Stimulated activated CD4-positive, alpha-beta T cell treated with anti-CD3 and anti-CD28 coated beads, TNF-alpha, amount 100 ng/mL, for 1 hour (primary cell): ENCODE measurements at places on chromosomes 5 and 9.

DNA sequence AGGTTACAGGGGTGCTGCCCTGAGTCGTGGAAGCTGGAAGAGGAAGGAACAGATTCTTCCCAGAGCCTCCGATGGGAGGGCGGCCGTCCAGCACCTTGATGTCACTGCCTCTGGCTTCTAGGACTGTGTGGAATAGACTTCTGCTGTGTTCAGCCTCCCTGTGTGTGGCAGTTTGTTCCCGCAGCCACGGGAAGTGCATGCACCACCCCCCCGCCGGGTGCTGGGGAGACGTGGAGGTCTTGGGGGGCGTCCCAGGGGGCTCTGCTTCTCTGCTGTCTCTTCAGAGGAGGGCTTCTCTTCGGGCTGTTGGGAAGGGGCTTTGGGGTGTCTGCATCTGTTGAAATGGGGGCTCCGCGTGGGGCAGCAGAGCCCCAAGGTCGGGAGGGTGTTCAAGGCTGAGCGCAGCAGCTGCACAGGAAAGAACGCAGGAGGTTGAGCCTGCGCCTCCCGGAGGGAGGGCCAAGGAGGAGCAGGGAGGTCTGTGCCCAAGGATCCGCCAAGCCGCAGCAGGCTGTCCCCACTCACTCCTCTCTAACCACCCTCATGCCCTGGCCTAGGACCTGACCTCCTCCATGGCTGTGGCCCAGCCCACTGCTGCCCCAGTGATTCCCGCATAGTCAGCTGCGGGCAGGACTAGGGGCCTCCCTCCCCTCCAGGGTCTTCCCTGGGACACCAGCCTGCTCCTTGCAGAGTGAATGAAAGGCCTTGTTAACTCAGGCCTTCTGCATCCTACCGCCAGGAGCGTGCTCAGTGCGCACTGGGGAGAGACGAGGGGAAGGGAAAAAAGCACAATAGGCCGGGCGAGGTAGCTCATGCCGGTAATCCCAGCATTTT, 45.0 kb downstream of the ROPN1L start:
- no peak for DNase-seq

- no peak for DNase-seq
These were observed 89.3 kb downstream of the SEMA5A start for GRCh38 chr5:9456435-9457042.

GRCh38 chr5:88502179-88503040, 233.8 kb upstream of the TMEM161B start:
- DNase-seq: no peak

- DNase-seq: no peak
These were observed 217.3 kb downstream of the LRRC70 start for GRCh38 chr5:62795926-62796325.

- DNase-seq: no peak
These were observed 18.3 kb upstream of the CD180 start for GRCh38 chr5:67214707-67215447.

- no peak for DNase-seq
These were observed 129.0 kb downstream of the PAPPA start for GRCh38 chr9:116282597-116282996.

DNA sequence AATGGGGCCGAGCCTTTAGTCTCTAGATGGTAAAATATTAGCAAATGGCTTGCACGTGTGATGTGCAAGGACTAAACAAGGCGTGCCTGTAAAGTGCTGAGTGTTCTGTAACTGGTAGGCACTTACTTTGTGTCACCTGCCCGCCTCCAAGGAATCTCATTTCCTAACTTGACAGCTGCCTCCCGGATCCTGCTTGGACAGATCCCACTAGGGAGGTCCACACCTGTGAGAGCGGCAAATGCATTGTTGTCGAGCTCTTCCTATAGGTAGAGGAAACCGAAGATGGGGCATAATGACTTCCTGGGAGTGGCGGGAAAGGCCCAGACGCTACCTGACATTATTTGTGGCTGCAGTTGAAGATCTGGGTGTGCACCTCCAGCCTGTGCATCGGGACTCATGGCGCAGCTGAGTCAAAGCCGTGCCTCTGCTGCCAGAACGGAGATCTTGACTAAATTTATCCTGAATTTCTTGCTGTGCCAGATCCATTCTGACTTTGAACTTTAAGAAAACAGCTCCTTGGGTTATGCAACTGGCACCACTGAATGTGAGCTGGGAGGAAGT, 79.8 kb downstream of the TENT4A start:
- no peak for DNase-seq

DNA sequence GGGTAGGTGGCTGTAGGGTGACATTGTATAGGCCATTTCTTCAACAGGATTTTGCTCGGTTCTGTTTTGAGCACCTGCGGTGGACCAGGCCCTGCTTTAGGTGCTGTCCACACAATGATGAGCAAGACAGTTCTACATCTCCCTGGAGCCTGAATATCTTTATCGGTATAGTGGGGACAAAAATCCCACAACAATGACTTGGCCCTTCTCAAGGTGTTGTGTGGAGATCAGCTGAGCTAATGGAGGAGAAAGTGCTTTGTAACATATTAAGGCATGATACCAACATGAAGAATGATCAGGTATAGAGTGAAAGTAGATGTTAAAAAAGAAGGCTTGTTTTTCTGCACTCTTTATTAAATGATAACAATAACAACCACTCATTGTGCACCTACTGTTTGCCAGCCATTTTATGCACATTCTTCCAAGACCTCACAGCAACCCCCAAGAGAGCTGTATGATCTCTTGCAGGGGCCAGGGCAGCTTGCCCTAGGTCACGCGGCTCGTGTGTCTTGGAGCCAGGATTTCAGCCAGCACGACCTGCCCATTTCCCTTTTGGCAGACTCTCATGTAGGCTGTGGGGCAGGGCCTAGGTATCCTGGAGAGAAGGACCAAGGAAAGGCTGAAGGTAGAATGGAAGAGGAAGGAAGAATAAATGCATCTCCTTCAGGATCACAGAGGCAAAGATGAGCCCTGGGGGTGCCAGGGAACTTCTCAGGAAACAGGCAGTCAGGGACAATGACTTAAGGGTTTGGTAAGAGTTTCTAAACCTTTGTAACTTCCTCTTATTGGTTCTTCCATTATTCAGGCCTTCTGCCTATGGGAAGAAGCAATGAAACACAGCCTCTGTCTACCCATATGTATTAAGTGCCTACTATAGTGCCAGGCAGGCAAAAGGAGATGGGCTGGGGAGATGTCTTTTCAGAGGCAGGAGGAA, 50.0 kb upstream of the PPARGC1B start:
- no peak for DNase-seq

DNA sequence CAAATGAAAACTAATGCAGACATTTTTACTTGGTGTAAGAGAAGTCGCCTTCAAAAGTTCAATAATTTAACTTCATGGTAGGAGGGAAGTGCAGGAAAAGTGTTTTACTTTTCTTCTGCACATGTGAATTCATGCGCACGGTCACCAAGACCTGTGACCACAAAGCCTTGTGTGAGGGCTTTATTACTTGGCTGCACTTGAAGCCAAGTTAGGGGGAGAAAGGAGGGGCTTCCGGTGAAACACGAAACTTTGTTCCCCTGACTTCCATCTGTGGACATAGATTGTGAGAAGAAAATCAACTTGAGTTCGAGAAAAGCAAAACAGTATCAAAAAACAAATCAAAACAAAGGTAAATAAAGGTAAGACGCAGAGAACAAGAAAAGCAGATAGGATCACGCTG, 239.9 kb downstream of the ROR2 start:
- no peak for DNase-seq

GRCh38 chr5:149517461-149518122, 33.6 kb downstream of the CSNK1A1 start:
- no peak for DNase-seq

- DNase-seq: no peak
These were observed 142.4 kb upstream of the ERCC6L2 start for GRCh38 chr9:95732802-95733688.

DNA sequence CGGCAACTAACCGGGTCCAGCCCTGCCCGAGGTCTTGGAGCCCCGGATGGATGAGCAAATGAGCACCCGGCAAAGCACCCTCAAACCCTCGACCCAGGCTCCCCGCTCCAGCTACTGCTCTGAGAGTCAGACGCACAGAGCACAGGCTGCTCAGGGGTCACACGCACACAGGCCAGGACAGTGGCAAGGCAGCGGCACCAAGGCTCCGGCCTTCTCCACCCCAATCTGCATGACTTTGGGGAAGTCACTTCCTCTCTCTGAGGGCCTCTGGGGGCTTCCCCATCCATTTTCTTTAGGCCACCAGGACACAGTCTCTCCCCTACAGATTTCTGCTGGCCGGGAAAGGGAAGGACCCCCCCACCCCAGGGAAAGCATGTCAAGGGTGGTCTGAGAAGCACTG, 18.0 kb downstream of the LHX2 start:
- DNase-seq: no peak

DNA sequence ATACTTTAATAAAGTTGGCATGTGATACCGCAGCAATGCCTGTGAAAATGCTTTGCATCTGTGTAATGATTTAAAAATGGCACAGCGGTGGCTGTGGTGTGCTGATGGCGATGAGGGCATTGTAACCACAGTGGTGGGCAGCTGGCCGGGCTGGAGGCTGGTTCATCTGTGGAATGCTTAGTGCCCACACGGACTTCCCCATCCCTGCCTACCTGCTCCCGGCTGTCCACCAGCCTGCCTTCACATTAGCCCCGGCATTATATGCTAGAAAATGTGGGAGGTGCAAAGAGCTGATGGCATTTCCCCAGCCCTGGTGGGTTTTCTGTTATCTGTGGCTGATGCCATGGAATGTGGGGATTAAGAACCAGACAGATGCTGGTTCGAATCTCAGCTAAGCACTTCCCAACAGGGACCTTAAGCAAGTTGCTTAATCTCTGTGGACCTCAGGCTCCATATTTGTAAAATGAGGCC, 2.9 kb upstream of the NDST1 start:
- no peak for DNase-seq

- DNase-seq: no peak
These were observed 116.7 kb upstream of the NEK6 start for GRCh38 chr9:124140941-124141568.

DNA sequence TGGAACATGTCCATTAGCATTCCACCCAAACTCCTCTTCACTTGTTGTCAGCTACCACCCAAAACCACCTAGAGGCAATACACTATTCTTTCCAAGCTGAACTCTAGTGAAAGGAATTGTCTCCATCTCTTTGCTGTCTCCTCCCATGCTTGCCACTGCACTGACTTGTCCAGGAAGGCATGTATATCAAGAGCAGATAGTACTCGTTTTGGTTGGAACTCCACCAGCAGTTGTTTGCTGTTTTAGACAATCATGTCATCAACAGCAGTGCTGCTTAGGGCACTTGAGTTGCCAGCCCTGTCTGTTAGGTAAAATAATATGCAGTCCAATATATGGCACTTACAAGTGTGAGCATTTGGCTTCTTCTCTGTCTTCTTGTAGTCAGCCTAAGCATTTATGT, 80.0 kb upstream of the SAP30L start:
- DNase-seq: no peak

GRCh38 chr5:72255237-72255636, 64.8 kb downstream of the MRPS27 start:
- DNase-seq: no peak

GRCh38 chr9:90996154-90997065, 194.8 kb downstream of the SYK start:
- DNase-seq: no peak

- no peak for DNase-seq
These were observed 32.0 kb downstream of the EHMT1 start for GRCh38 chr9:137650779-137651178.

GRCh38 chr9:108150736-108151586, 661.4 kb upstream of the KLF4 start:
- no peak for DNase-seq

DNA sequence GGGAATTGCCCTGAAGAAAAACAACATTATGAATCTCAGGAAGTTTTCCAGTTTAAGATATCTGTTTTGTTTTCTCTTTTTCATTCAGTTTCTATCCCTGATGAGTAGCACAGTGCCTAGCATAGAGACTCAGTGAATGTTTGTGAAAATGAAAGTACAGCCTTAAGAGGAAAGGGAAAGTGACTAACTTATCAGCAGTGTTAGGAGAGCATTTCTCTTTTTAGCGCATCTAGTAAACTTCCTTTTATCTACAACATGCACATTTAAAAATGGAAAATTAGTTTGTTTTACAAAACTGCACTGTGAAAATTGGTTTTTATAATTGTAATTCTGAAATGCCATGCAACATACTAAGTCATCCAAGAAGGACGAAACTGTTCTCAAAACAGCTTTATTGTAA, 110.8 kb downstream of the SMARCA2 start:
- DNase-seq: no peak

DNA sequence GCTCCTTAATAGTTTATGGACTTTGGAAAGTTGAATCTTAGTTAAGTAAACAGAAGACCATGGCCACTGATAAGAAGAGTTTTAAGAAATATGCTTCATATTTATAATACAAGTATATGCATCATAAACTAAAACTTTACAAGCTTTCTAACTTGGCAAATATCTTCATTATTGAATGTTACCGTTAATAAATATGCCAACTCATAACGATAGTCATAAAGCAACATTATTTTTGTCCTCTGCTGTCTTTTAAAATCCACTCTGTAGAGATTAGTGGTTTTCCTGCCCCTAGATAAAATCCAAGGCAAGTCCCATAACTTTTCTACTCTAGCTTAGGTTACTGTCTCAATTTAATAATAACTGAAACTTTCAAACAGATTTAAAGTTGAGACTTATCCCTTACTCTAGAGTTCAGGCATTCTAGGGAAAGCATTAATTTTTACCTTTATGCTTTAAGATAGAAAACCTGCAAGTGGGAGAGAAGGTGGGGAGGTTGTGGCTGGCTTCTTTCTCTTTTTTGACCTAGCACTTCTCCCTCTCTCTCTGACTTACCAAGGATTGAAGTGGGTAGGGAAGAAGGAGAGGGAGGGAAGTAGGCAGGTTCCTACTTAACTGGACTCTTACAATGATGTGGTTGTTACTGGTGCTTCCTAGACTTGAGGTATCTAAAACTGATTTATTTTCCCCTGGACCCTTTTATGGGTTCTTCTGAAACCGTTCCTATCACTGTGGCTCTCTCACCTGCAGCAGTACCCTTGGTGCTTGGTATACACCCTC, 29.6 kb downstream of the RNF145 start:
- DNase-seq: no peak

- DNase-seq: no peak
These were observed 1.0 kb downstream of the FOXE1 start for GRCh38 chr9:97853844-97854695.

DNA sequence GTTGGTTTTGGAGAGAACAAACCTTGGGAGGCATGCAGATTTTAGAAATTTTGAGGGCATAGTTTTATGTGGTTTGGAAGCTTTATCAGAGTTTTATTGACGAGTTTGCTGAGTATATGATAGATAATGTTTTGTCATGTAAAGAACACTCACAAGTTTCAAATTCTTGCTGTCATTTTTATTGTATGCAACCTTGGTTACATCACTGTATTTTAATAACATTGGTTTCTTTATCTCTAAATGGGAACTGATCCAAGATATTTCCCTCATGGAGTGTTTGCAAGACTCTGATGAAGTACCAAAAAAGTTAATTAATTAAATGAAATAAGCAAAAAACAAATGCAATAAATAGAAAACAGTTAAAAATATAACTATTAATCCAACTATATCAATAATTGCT, 170.3 kb downstream of the SMC2 start:
- no peak for DNase-seq

GRCh38 chr9:118630931-118631595, 738.2 kb downstream of the BRINP1 start:
- DNase-seq: no peak

- DNase-seq: no peak
These were observed 29.6 kb downstream of the SPRY4 start for GRCh38 chr5:142295084-142295758.

GRCh38 chr9:115978659-115979096, 174.9 kb upstream of the PAPPA start:
- no peak for DNase-seq
